ENCODE measurements at places on chromosomes 11 and 22.

DNA sequence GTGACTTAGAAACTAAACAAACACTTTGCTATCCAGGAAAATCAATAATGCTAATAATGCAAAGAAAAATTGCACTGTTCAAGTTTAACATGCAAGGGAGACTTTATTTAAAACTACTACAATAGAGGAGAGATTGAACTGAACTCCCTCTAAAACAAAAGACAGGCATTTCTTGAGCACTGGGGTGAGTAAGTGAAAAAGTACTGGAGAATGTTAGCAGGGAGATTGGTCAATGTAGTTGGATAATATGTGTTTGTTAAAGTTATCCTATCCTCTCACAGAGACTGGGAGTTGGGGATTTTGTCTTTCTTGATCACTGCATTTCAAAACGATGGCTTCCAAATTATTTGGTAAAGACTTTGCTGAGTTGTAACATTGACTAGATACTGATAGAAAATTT, 77.6 kb downstream of the LUZP2 start:
- no peak for DNase-seq

GRCh38 chr22:40036591-40037225, 42.0 kb downstream of the FAM83F start:
- no peak for DNase-seq

DNA sequence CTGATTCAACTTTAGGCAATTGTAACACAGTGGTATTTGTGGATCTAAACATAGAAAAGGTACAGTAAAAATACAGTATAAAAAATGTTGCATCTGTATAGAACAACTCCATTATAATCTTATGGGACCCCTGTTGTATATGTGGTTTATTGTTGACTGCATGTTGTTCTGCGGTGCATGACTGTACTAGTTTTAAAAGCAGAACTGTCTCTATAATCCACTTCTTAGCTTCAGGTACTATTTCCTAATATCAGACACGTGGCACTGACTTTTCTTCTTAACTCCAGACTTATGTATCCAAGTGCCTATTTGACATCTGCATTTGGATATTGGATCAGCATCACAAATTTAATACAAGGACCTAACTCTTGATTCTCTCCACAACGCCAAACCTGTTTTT, 41.1 kb downstream of the PACS1 start:
- DNase-seq: no peak

DNA sequence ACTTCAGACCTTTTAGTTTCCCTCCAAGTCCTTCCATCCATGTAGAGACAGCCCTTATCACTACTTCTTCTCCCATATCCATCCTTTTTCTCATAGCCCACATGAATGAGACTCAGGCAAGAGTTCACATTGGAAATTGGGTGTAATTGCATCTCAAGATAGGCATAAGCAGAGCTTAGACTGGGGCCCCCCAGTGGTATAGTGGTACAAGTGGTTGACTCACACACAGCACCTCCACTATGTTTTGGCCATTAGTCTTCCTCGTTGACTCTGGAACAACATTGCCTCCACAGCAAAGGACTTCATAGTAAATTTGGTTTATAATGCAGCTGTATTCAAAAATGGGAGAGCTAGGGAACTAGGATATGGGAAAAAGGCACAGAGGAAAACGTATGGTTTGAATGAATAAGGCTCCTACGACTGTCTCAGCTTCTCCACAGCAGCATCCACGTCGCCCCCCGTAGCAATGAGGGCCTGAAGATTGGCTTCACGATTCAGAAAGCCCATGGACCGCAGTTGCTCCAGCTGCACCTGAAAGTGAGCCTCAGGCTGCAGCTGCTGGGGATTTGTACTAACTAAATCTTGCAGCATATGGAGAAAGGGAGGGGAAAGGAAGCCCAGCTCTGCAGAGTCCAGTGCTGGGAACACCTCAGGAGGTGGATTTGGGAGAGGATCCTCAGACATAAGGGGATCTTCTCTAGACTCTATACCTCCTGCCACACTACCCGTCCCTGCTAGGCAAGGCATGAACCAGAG, 2.4 kb downstream of the UBQLN3 start:
- DNase-seq: no peak

DNA sequence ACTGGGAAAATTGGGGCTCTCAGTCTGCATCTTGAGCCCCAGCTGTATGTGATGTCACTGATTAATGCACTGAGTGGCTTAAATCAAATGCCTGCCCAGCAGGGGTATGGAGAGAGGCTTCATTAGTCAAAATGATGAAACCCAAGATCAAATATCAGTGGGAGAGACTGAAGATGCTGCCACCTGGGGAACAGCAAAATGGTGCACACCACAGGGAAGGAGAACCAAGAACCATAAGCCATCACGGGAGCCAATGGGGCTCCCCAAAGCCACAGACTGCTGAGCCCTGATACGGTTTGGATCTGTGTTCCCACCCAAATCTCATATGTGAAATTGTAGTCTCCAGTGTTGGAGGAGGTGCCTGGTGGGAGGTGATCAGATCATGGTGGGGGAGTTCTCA, 85.6 kb downstream of the CTTN start:
- DNase-seq: no peak

DNA sequence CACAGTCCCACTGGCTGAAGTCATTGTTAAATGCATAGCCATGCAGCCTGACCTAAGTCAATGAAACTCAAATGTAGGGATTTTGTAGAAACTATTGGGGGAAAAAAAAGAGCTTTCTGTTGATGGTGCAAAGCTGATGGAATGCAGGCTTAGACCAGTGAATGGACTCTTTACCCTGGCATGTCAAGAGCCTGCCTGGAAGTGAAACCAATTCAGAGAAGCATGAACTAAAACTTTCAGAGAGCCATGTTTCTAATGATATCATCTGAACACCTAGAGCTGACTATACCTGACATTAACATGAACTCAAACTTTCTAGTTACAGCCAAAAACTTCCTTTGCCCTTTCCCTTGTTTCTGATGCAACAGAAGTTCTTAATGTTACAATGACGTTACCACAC, 89.0 kb downstream of the APIP start:
- no peak for DNase-seq

DNA sequence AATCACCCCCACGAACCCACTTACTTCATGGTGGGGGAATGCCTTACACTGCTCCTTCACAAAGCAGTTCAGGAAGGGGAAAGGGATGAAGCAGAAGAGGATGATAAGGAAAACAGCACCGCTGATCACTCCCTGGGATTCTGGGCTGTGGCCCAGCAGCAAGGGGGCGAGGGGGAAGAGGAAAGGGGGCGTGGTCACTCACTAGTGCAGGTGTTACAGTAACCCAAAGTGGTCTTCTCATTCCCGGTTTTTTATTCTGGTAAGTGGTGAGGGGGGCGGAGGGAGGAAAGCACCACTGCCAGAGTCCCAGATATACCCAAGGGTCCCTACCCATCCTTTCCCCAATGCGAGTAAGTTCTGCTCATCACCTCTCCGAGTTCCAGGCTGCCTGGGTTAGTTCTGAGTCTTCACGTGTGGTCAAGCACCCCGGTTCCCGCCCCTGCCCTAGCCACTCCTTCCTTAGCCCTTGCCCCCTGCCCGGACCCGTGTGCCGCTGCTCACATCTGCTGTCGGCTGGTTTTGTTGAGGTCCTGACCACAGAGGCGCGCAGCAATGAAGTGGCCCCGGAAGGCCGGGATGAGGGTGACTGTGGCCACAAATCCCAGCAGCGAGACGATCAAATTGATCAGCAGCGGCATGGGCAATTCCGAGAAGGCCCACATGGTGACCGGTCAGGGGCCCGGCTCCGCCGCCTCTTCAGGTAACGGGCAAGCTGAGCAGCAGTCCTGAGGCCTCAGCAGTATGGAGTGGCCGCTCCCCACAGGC, 477 bp downstream of the DPAGT1 start:
- DNase-seq: no peak

GRCh38 chr11:19730373-19730772, 17.7 kb downstream of the NAV2 start:
- DNase-seq: no peak

DNA sequence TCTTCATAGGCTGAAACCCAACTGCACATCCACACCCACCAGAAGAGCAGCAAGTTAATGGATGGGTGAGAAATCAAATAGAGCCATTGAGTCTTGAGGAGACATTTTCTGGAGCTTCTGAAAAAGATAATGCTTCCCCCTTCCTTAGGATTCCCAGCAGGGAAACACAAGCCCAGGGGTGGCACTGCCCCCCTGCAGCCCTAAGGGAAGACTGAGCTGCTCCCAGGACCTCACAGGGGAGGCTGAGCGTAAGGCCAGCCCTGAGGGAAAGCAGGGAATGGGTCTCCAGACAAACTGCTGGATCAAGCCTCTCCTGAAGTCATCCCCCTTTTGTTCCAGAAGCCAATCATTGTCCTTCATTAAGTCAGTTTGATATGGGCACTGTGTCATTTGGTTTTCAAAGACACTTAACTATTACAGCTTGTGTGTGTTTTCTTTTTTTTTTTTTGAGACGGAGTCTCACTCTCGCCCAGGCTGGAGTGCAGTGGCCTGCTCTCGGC, 15.1 kb downstream of the LTO1 start:
- DNase-seq: no peak

DNA sequence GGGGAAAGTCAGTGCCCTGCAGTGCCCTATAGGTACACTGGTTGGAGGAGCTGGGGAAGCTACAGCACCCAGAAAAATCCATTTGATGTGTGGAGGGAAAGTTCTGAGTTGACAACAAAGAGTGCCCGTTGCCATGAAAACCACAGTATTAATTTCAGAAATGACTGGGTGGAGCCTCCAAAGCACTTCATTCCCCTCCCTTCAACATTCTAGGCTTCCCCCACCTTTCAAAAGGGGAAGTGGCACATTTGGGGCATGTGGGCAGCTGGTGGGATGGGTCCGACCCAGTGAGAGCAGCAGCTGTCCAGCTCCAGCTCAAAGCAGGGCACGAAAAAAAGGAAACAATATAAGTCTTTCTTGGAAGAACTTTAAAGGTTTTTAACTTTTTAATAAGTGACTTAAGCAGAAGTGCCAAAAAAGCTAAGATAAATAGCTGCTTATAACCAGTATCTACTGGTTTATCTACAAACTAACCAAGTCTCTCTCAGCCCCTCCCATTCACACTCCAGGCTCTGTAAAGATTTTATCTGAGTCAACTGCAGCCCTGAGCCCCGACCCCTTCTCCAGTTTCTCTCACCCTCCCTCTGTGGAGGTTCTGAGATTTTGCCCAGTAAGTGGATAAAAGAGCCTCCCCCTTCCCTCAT, 9.0 kb upstream of the AHNAK start:
- no peak for DNase-seq

DNA sequence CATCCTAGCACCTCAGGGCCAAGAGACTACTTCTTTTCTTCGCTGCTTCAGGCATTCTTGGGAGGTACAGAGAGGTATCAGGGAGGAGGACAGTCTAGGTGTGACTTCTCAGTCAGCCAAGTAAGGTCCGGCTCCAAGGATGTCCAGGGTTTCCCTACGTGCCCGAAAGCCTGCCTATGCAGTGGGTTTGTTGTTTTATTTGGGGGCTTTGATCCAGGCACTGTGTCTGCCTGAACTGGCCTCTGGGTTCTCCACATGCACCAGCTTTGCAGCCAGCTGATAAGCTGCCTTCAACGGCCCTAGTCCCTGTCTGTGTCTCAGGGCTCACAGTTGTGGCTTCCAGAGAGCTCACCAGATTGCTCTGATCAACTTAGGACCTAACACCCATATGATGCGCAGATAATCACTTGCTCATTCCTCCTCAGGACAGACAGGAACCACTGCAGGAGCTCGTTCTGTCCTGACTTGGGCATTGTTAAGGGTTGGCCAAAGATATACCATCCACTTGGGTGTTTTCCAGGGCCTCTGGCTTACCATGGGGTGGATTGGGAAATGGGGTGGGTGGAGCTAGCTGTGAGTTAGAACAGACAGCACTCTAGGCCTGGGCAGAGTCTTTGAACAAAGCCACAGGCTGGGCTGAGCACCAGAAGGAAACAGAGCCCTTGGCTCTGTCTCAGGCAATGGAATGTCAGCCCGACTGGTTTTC, 45.5 kb upstream of the CRYBB3 start:
- no peak for DNase-seq

- DNase-seq: no peak
These were observed 66.3 kb downstream of the PAK1 start for GRCh38 chr11:77407613-77408012.

GRCh38 chr11:31412946-31413345, 43.3 kb downstream of the DNAJC24 start:
- DNase-seq: no peak

GRCh38 chr11:45815747-45816146, 10.8 kb downstream of the SLC35C1 start:
- no peak for DNase-seq

DNA sequence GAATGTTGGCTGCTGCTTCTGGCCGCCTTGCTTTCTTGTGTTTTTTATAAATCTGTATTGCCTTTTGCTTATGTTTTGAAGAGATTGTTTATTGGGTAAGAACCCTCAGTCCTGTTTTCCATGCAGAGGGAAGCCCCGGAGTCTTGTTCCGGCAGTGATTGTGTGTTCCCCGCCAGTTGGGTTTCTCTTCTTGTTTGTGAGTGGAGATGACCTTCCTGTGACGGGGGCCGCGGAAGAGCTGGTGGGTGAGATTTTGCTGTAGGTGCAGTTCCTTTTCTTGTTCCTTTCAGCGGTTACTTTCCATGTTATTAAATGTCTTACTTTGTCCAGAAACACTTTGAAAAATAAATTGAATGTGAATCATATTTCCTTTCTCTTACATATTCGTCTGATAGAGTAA, 8.3 kb downstream of the TBC1D22A start:
- DNase-seq: no peak

DNA sequence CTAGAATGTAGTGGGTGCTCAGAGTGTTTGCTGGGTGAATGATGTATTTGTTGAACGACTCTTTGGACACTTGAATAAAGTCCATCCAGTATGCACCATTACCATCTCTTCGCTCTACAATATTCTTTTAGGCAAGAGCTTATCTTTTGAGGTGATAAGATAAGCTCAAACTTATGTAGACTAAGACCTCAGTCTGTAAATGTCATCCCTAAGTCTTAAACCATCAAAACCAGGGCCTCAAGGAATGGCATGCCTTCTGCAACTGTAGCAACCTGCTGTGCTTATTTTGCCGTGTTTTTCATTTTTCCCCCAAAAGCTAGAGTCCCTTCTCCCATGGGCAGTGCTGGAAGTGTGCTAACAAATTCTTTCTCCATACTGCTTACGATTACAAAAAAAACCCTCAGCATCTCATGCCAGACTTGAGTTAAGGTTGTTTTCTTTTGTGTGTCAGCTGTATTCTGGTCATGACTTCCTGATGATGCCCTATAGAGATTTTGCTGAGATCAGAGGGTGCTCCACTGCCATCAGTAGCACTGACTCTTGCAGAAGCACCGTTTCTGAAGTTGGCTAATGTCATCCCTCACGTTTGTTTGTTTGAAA, 27.8 kb downstream of the LIMK2 start:
- DNase-seq: no peak

Measured in stimulated activated CD4-positive, alpha-beta T cell treated with anti-CD3 and anti-CD28 coated beads, TNF-alpha, amount 100 ng/mL, for 4 hours (primary cell).